Frontal cortex (tissue), 4 donors: ENCODE measurements at places on chromosomes 12 and 14. TPM values are rescaled to one million over a fixed set of nuclear protein-coding genes. Genes with fewer than 3 reads are reported as not detected.

The ACVRL1 gene
- 9.4 TPM for total RNA-seq

The HCAR3 gene
- total RNA-seq, result not detected

The GYS2 gene
- total RNA-seq, result not detected

The NTS gene
- 6.5 TPM for total RNA-seq
